ENCODE measurements at places on chromosomes 5 and 9. TPM values are rescaled to one million over a fixed set of nuclear protein-coding genes. Genes with fewer than 3 reads are reported as not detected.

TMEM252 gene
- total RNA-seq: not detected

PCDHGB6 gene
- total RNA-seq: 0.05 TPM

FOXD4L4 gene
- total RNA-seq: not detected

DBH gene
- not detected for total RNA-seq

DNA sequence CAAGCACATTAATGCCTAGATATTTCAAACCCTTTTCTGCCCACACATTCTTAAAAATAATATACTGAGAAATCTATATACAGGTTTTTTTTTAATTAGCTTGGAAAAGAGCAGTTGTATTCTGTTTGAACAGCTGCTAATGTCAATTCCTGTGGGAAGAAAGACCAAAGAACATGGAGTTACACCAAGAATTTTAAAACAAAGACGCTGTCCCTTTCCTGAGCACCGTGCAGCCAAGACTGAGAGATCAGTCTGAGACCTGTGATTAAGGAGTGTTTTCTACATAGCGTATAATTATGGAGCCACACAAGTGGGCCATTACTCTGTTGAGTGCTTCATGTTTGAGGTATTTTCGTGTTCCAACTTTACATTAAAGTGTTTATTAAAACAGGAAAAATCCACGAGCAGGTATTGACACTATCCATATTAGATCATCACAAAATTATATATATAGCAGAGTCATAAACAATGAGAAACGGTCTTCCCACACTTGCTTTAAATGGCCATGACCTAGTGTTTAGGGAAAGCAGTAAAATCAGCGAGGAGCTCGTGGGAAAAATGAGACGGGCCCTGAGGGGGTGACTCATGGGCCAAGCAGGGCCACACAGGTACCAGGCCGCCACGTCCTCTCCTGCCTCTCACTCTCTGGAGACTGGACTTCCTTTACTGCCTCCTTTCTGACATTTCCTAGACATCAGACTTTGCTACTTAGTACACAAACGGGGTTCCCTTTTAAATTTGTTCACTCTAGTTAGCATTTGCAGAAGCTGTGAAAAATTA lies 153.1 kb upstream of the OTULINL start:
- no peak for DNase-seq

GRCh38 chr5:39019254-39019653 lies 54.9 kb downstream of the RICTOR start:
- no peak for DNase-seq

GRCh38 chr5:43386960-43387362 lies 25.2 kb downstream of the CCL28 start:
- peak; percentile 18 for DNase-seq

GRCh38 chr5:147857302-147858129 lies 21.0 kb upstream of the SCGB3A2 start:
- peak; percentile 69 for DNase-seq

DNA sequence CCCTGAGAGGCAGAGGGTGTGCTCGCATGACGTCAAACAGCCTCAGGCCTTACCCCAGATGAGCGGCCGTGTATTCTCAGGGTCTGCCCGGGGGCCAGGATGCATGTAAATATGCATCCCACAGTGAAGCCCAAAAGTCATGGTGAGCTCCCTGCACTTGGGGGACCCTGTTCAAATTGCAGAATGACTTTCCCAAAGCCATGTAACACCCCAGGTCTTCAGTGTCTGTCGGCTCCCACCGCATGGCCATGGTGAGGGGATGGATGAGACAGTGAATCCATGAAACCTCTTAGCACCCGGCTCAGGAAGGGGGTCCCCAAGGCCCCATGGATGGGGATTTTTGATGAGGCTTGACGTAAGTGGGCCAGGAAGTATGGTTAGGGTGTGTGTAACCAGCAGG lies 9.3 kb upstream of the COL5A1 start:
- no peak for DNase-seq

DNA sequence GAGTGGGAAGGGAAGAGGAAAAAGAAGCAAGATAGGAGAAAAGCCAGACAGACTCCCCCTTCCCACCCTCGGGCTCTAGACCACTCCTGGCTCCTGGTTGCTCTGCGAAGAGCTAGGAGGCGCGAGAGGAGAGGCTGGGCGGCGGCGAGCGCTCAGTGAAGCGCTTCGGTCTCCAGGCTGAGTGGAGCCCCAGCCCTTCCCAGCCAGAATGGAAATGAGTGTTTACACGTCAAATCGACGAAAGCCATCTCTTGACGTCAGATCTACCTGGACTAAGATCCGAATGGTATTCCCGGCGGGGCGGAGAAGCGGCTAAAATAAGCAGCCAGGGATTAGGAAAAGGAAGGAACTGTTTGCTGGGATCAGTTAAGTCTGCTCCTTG lies at the start of gene PCSK1:
TSS of gene PCSK1 (minus strand) at position 183 of the 382 bp plus-strand sequence. CDS start 206 bp downstream, outside the sequence.
- no peak for DNase-seq

DNA sequence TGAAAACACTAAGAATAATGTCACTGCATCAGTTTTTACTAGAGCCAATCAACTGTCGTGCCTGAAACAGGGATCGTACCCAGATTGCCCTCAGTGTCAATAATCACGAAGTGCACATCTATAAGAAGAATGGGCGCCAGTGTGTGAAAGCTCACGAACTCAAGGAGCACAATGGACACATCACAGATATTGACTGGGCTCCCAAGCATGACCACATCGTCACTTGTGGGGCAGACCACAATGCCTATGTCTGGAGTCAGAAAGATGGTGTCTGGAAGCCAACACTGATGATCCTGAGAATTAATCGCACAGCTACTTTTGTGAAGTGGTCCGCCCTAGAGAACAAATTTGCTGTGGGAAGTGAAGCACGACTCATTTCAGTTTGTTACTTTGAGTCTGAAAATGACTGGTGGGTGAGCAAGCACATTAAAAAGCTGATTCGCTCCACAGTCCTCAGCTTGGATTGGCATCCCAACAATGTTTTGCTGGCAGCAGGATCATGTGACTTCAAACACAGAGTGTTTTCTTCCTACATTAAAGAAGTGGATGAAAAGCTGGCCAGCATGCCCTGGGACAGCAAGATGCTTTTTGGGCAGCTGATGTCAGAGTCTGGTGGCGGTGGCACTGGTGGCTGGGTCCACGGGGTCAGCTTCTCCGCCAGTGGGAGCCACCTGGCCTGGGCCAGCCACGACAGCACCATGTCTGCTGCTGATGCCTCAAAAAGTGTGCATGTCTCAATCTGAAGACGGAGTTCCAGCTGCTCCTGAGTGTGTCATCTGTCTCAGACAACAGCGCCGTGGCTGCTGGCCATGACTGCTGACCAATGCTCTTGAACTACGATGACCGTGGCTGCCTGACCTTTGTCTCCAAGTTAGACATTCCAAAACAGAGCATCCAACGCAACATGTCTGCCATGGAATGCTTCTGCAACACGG lies 32.2 kb downstream of the NSA2 start:
- no peak for DNase-seq

DNA sequence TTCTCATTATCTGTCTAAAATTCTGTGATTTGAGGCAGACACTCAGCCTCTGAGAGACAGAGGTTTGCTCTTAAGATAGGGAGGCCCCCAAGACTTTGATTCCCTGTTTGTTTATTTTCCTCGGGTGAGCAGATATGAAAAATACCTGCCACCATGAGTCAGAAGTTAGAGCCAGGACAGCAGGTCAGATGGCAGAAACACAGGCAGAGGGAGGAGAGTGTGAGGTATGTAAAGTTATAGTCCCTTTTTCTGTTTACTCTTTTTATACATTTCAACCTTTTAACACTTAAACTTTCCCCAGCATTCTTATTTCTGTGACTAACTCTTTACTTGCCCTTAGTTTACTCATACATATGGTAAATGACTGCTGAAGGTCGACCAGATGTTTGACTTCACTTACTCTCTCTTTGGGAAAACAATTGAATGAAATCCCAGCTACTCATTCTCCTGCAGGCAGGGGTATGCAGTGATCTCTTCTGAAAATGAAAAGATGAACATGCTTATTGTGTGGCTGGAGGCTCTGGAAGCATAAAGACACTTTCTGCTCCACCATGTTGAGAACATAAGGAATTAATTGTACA lies 383.8 kb downstream of the NTRK2 start:
- no peak for DNase-seq

- peak; percentile 49 for DNase-seq
These were observed 222.6 kb downstream of the ROR2 start for GRCh38 chr9:91727316-91727861.

- DNase-seq: no peak
These were observed 215.8 kb downstream of the HSPA4 start for GRCh38 chr5:133267601-133268000.

- DNase-seq: no peak
These were observed 167.5 kb downstream of the CDK5RAP2 start for GRCh38 chr9:120412425-120412951.
